Inflammatory macrophage (primary cell): ENCODE measurements at places on chromosomes 2 and 18.
A peak's percentile ranks its signal among the peaks of the same experiment; 100 is the strongest.

- DNase-seq = no peak
Measured at GRCh38 chr2:56519806-56520205, 336.0 kb downstream of the CCDC85A start.

- no peak for DNase-seq
Measured at GRCh38 chr18:79975043-79975442, 10.6 kb downstream of the HSBP1L1 start.

DNA sequence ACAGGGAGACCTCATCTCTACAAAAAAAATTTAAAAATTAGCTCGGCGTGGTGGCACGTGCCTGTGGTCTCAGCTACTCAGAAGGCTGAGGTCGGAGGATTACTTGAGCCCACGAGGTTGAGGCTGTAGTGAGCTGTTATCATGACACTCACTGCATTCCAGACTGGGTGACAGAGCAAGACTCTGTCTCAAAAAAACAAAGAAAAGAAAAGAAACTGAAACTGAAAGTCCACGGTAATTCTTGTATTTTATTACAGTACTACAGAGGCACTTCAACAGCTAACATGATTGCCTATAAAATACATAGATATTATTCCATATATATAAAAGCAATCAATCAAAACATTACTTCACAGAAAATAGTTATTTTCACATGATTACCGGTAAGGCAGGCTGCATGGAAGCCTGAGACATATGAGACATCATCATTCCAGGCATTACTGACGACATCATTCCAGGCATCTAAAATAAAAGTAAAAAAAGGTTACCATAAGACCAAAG, 23.1 kb downstream of the PRPF40A start:
- DNase-seq = peak; percentile 14

GRCh38 chr18:76986406-76986805, 146.2 kb downstream of the MBP start:
- DNase-seq = no peak

GRCh38 chr2:38552259-38552658, 50.5 kb downstream of the HNRNPLL start:
- DNase-seq = no peak

DNA sequence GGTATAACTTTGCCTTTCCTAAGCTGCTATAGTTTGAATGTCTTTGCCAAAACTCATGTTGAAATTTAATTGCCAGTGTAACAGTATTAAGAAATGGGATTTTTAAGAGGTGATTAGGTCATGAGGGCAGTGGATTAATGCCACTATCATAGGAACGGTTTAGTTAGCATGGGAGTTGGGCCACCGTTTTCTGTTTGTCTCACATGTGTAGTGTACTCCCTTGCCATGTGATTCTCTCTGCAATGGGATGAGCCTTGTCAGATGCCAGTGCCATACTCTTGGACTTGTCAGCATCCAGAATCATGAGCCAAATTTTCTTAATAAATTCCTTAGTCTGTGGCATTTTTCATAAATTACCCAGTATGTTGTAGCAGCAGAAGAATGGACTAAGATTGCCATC, 388.9 kb upstream of the RGPD4 start:
- DNase-seq = no peak

GRCh38 chr18:54607213-54608027, 16.4 kb downstream of the DYNAP start:
- DNase-seq = peak; percentile 8

- no peak for DNase-seq
Measured at GRCh38 chr18:59593291-59593717, 103.9 kb downstream of the CCBE1 start.

- DNase-seq = peak; percentile 1
Measured at GRCh38 chr2:150125708-150126107, 361.8 kb downstream of the RND3 start.

GRCh38 chr18:2485983-2486382, 85.3 kb downstream of the METTL4 start:
- DNase-seq = no peak

- DNase-seq = no peak
Measured at GRCh38 chr2:80335411-80335810, 30.9 kb upstream of the LRRTM1 start.

DNA sequence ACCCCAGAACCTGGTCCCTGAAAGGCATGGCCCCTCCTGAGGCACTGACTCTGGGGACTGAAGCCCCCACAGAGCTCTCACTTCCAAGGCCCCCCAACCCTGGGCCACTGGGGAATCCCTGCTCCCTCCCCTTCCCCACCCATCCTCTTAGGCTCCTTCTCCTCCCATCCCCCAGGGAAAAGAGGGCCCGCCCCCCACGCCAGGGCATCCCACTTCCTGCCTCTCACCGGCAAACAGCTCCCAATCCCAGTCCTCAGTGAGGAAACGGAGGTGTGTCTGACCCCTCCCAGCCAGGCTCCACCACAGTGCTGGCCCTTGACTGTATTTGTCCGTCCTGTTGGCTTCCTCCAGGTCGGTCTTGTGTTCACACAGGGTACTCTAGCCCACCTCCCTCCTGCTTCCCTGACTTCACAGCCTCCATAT, 35.0 kb upstream of the PTMA start:
- DNase-seq = no peak

DNA sequence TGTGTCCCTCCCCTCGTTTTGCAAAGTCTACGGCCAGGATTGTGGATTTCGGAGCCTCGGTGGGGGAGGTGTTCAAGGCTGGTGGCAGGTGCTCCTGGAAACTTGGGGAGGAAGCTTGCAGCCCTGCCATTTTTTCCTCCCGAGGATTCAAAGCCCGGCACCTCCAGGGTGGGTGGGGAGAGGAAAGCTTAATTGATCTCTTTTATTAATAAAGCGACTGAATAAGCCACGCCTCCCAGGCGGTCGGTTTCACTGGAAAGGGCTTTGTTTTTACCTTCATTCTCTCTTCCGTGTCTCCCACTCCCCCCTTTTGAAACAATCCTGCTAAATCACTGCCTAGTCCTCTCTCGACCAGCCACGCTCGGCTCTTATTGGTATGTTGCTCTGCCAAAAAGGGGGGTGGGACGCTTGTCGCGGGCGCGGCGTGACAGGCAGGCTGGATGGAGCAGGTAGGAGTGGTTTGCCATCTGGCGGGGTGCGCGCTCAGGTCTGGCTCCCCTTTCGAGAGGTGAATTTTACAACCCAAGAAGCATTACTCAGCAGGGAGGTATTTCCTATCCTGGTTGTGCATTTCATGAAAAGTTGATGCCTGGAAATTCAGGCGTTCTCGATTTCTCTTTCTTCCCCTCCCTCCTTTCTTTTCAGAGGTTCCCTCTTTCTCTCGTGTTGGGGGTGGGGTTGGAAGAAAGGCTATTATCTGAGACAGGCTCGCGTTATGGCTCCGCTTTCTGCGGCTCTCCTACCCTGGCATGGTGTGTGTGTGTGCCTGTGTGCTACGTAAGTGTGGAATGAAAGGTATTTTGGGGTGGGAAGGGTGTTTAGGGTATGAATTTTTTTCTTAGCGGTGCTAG, 1.4 kb downstream of the NEDD4L start:
- DNase-seq = no peak

DNA sequence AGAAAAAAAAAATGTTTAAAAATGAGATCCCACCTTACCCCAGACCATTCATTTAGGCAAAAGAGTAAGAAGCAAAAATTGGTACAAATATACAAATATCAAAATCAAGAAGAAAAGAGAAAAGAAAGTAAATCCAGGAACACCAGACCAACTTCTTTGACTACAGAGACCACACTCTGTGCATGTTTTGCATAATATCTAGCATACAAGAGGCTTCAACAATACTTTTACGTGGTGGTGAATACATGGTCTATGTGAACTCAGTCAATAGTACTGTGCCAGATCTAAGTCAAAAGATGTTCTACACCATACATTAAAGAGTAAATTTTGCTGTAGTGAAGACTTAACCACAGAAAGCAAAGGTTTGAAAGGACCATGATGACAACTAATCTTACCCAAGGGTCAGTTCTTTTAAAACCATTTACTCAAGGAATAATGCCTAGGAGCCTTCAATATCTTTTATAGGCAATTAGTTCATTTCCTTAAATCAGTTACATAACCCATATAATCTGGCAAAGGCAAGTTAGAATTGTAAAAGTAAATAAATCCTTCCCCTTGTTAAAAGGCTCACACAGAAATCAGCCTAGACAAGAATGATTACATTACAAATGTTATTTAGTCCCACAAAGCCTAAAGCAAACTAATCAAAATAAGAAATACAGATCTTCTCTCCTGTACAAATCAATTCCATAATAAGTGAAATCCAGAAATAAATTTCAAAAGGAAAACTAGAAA, 115.2 kb downstream of the EXOC6B start:
- no peak for DNase-seq

DNA sequence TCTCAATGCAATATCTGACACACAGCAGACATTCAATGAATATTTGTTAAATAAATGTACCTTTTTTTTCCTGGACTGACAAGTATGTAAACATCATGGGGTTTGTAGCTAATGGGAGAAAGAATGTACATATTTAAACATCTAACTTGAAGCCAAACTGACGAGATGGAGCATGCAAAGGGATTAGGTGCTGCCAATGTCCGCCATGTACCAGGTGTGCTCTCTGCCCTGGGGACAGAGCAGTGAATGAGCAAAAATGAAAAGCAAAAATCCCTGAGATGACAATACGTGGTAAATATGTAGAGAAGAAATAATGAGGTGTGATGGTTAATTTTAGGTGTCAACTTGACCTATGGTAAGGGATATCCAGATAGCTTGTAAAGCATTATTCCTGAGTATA, 247.4 kb upstream of the CELF4 start:
- no peak for DNase-seq
